ENCODE measurements at places on chromosomes 2 and 18.

DNA sequence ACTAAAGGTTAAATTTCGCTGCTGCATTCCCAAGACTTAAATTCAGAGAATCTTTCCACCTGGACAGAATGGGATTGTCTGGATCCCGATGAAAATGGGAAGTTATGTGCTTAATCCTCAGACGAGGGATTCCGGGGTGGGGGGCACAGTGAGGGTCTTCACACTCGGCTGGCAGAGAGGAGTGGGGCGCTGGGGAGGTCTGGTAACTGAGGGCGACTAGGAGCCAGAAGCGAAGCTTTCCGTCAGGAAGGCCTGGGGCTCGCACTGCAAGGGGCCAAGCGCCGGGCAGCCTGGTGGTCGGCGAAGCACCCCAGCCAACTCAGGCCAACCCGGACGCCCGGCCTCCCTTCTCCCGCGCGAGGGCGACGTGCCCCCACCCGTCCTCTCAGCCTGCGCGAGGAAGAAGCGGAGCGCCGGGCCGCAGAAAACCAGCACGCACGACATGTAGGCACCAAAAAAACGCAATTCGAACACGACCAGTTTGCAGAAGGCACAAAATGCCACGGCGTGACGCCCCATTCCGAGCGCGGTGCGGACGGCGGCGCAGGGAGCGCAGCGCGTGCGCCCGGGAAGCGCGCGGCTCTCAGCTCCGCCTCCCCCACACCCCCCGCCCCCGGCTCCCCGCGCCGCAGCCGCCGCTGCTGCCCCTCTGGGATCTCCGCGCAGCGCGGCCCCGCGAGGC, 188.1 kb downstream of the ZEB2 start:
- peak; percentile 21 for DNase-seq

- DNase-seq = no peak
Observed at GRCh38 chr2:104758199-104758620, 95.7 kb upstream of the POU3F3 start.

DNA sequence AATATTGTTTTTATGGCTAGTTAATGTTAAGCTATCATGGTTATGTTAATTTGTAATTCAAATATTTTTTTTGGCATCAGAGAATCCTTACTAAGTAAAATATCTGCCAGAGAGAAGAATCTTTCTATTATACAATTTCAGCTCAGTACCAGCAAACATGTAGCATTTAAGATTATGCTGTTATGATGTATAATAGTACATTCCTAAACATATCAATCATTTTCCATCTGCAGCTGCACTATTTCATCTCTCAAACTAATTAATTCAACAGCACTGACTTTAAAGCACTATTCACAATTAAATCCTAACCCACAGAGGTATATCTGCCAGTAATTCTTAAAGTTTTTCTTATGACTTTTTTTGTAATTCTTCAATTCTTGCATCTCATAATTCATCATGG, 250.6 kb downstream of the CD226 start:
- DNase-seq = no peak

GRCh38 chr2:107027810-107028209, 141.8 kb upstream of the ST6GAL2 start:
- DNase-seq = no peak

- DNase-seq = no peak
Observed at GRCh38 chr2:144675331-144675730, 155.4 kb upstream of the ZEB2 start.

- no peak for DNase-seq
Observed at GRCh38 chr2:187001248-187001647, 152.3 kb upstream of the ZSWIM2 start.

DNA sequence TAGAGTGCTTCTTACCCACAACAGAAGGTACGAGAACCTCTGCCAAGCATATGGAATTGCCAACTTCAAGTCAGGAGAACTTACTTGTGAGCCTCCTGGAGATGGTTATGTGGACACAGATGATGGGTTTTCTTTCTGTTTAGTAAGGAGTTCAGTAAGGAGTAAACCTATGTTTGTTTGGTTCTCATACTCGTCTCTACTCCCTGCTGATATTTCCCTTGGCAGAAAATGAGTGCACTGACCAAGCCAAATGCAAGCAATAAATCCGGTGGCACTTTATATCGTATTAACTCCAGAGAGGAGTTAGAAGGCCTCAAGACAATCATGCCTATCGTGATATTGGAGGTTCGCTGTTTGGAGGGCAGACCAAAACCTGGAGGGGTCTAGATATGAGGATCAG, 83.2 kb upstream of the CYP1B1 start:
- no peak for DNase-seq

- no peak for DNase-seq
Observed at GRCh38 chr2:96150007-96150640, 4.9 kb upstream of the DUSP2 start.

GRCh38 chr18:62814132-62814759, 98.9 kb downstream of the PHLPP1 start:
- DNase-seq = no peak

GRCh38 chr2:20444993-20445910, 1.6 kb upstream of the RHOB start:
- DNase-seq = no peak

DNA sequence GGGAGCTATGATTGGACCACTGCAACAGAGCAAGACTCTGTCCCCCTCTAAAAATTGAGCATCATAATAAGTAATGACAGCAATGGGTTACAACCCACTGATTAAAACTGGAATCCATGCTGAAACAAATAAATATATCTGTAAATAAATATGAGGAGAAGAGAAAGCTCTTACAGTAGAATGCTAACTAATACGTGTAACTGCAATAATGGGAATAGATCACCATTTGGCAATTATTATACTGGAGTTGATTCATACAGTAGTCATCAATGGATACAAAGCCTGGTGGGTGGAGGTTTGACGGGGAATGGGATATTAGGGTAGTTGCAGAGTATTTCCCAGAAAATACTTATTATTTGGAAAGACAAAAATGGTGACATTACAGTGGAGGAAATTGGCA, 6.1 kb upstream of the INO80B start:
- no peak for DNase-seq

DNA sequence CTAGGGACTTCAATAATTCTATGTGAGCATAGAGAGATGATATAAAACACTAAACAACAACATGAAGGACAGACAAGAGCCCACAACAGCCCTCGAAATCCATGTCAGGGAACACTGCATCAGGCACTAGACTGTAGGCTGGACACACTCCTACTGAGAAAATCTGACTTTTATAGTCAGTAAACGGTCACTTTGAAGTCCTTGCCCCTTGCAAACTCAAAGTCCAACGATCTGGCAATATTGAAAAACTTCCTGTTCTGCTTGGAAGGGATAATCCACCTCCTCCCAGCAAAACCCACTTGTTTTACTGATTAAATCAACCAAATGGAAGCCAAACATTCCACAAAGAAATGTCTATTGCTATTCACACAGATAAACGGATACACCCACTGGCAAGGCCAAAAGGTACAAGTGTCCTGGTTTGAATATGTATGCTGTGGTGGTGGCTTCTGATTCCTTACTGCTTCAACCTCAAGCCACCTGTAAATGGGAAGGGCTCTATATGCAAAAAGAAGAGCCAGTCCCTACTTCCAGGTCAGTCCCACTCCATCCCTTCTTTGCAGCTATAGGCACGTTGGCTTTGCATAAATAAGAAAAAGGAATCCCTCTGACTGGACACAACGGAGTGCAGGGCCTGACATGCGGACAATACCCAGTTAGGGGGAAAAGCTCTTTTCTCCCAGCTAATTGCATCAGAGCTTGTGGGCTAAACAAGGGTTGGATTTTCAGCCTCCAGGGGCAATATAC, 56.6 kb downstream of the STK39 start:
- DNase-seq = no peak

DNA sequence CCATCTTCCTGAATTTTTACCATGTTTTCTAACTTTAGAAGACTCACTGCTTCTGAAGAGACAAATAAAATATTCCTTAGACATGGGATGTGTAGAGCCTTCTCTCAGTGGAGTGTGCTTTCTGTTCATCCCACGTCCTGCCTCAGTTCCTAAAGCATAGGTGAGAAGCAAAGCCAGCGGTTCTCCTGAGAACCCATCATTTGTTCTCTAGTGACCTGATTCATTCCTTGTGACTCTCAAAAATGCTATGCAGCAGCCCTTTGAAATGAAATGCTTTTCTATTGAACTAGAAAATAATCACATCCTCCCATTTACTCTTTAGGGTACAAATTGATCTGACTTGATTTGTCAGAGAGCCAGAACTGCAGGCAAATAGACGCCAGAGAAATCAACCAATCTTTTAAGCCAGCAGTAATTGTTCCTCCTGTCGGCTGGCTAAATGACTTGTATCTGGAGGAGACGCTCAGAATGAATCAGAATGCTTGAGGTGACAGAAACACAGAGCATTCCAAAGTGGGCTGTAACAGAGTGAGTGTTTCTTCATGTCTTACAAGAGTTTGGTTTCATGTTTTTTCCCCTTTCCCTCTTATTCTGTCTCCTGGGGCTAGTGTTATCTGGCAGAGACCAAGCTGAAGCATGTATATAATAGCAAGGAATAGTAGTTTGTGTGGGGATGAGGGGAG, 81.3 kb upstream of the TMEM178A start:
- peak; percentile 41 for DNase-seq

GRCh38 chr2:190069936-190070696, 7.6 kb upstream of the MSTN start:
- peak; percentile 9 for DNase-seq
